RCC 7860 (cell line): ENCODE measurements at places on chromosomes 7 and 10.

DNA sequence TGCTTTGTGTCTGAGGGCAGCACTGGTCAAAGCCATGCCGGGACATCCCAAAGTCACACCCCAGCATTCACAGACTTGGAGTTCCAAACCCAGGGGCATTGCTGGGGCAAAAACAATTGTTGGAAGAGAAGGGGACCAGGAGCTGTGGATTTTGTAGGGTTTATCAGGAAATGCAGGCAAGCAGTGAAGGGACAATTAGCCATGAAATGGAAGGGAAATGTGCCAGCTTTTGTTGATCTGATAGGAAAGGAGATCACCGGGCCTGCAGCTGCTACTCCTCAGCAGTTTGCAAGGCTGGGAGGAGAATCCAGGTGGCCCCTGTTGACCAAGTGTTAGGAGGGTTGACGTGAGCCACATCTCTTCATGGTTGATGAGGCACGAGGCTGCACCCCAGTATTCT lies 2.5 kb upstream of the BRI3 start:
- no peak for DNase-seq

DNA sequence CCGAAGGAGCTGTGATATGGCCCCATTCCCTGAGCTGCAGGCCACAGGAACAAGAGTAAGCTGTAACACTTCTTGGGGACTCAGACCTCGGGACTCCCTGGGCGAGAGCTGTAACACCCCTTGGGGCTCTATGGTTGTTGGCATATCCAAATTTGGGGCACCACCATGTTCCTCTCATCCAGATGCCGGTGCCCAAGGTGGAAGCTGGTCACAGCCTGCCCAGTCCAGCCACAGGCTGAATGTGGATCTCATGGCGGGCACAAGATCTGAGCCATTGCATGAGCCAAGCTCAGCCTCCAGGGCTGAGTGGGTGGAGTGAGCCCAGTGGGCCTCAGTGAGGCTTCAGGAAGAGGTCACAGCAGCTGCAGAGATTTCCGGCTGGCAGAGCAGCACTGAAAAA lies 78.9 kb downstream of the TMEM106B start:
- no peak for DNase-seq

GRCh38 chr7:129093867-129094456 lies 39.1 kb upstream of the TNPO3 start:
- DNase-seq = no peak

- DNase-seq = no peak
Measured at GRCh38 chr10:70494966-70495365, 16.4 kb downstream of the PALD1 start.

- no peak for DNase-seq
Measured at GRCh38 chr10:32461203-32461602, 15.3 kb downstream of the CCDC7 start.

DNA sequence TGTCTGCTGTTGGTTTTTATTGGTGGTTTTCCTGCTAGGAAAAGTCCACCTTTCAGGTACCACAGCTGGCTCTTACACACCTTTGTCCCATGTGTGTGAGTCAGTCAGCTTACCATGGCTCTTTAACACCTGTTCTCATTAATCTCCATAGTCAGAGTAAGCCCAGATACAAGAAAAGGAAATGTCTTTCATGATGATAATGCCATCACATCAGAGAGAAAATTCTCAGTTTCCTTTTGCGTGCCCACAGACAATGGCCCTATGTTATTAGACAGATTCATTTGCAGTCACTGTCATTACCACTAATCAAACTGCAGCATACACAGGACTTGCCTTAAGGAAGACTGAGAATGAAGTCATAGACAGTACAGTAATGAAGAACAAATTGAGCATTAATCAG lies 1583.6 kb upstream of the LRRTM3 start:
- DNase-seq = no peak

DNA sequence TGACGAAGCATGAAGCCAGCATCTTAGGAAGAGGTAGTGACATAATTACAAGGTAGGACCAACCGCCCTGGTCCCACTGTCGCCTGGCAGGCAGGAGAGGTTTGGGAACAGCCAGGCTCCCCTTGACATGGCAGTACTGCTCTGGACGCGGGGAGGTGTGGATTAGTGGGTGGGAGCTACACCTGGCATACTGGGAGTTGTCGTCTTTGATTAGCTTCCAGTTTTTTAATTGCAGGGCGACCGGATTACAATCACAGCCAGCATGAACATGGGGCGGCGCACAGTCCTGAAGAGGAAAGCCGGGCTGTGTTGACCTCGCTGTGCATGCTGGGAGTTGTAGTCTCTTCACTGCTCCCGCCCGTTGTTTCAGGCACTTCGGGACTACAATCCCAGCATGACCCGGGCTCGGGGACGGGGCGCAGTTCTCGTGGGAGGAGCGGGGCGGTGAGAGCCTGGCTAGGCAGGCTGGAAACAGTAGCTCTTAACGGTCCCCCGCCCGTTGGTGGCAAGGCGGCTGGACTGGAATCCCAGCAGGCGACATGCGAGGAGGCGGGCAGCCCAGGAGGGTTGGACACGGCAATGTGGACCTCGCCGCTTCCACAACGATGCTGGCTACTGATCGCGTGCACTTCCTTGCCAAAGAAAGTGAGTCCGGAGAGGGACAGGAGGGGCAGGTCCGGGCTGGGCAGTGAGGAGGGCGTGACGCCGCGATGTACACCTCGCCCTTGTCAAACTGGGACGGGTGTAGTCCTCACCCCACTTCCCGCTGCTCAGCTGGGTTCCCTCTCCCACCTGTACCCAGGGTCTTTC lies 98.0 kb upstream of the ZNF722 start:
- no peak for DNase-seq

GRCh38 chr10:69087590-69088470 lies at the start of gene SRGN:
SRGN (plus strand) TSS chr10:69088103; CDS start chr10:69088158, 55 bp downstream.
- no peak for DNase-seq

GRCh38 chr7:28237363-28237762 lies 56.8 kb upstream of the JAZF1 start:
- DNase-seq = no peak

GRCh38 chr10:114303556-114303955 lies 64.5 kb downstream of the VWA2 start:
- DNase-seq = no peak

DNA sequence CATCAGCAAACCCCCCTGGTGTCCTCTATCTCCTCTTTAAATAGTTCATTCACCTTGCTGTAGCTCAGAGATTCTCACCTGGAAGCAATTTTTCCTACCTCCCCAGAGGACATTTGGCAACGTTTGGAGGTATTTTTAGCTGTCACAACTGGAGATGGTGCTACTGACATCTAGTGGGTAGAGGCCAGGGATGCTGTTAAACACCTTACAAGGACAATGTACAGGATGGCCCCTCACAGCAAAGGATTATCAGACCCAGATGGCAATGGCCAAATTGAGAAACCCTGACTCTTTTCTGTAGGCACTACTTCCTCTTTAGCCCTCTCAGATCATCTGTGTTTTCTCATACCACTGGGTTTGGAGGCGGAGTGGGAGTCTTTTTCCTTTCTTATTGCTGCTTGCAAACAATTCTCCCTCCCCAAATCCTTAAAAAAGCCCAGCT lies 13.2 kb upstream of the TRA2A start:
- peak; percentile 47 for DNase-seq

- peak; percentile 8 for DNase-seq
Measured at GRCh38 chr10:50511492-50512213, 112.1 kb downstream of the SGMS1 start.

DNA sequence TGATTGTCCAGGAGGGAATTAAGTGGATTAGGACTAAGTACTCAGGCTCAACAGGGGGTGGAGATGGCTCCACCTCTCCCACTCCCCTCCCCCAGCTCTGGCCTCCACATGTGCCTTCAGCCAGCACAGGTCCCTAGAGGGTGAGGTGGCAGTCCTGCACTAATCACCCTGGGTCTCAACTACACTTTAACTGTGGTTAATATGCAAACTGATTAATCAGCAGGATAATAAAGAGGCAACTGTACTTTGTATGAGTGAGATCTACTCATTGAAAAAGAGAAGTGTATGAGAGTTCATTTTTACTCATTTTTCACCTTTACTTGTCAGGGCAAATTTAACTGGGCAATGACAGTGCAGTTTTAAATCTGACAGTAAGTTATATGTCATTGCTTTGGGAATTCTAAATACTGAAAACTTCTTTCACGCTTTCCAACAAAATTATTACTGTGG lies 223.8 kb upstream of the CCDC6 start:
- no peak for DNase-seq

DNA sequence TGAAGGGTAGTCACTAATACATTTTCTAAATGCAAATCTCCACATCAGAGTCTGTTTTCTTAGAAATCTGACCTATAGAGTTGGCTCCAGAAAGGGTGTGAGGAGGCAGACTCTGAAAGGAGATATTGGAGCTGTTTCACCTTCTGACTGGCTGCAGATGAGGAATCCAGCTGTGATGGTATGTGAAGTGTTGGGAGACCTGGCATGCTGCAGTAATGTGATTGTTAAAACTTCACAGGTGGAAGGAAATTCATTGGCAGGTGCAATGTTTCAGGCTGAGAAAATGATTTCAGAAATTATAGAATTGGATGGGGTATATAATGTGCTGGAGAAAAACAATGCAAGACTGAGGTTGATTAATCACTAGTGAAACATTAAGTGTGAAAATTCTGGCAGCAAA lies 1134.0 kb upstream of the LRRN3 start:
- no peak for DNase-seq

DNA sequence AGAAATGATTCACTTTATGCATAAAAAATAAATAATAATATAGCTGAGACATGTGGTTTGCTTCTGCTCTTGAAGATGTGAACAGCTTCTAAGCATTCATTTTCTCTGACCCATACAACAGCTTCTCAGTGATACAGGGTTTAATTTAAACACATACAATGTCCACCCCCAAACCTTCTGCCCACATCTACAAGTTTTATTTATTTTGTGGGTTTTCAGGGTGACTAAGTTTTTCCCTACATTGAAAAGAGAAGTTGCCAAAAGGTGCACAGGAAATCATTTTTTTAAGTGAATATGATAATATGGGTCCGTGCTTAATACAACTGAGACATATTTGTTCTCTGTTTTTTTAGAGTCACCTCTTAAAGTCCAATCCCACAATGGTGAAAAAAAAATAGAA lies 17.2 kb downstream of the INHBA start:
- peak; percentile 48 for DNase-seq

DNA sequence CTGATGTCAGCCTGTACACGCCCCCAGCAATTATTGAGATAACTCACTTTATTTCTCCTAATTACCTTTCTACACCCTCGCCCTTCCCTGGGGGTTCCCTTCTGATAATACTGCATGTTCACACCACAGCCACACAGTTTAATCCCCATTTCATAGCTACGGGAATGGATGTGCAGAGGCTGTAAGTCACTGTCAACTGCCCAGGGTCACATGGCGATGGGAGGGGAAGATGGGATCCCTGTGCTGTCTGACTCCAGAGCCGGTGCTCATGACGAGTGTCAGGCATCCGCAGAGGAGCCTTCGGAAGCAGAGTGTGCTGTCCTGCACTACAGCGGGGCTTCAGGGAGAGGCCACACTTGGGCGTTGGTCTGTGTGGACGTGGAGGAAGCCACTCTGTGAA lies 688.7 kb downstream of the SDK1 start:
- no peak for DNase-seq

DNA sequence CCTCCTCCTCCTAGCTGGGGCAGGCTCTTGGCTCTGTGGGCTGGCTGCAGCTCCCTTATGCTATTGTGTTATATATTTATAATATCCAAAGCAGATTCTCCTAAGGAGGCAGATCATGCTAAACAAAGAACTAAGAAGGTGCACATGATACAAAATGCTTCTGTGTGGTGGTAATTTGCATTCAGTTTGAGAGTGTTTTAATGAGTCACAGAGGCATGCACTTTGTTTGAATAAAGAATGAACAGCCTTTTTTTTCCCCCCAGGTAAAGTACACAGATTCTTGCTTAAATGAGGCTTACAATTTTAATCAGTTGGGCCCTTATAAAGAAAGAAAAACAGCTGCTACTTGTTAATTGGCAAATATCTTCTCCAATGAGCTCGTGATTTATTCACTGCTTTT lies 95.0 kb downstream of the FANK1 start:
- DNase-seq = no peak

- peak; percentile 10 for DNase-seq
Measured at GRCh38 chr10:83373671-83374070, 765.6 kb upstream of the GHITM start.

DNA sequence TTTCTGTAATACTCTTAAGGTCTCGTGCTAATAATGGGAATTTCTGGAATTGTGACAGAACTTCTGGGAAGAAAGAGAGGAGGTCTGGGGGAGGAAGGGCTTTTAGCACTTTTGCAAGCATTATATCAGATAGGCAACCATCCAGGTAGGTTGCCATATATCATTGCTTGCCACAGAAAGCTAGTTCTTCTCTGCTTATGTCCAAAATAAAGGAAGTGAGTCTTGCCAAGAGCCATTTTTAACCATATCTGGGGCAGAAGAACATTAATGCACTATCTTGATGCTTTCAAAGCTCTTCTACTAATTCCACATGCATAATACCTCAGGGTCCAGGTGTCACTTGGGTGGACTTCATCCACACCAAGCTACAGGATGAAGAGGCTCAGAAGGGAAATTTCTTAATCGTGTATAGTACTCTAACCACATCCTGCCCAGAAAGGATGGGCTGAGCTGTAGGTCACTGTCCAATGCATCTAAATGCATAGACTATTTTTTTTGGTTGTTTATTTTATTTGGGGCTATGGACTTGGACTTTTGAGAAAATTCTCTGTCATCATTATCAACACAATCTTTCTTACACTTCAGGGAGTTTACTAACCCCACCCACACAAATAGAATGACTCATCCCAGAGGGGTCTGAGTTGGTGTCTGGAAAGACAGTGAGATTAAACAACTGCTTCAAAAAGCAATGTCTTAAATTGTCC lies 68.9 kb upstream of the ADO start:
- peak; percentile 51 for DNase-seq

DNA sequence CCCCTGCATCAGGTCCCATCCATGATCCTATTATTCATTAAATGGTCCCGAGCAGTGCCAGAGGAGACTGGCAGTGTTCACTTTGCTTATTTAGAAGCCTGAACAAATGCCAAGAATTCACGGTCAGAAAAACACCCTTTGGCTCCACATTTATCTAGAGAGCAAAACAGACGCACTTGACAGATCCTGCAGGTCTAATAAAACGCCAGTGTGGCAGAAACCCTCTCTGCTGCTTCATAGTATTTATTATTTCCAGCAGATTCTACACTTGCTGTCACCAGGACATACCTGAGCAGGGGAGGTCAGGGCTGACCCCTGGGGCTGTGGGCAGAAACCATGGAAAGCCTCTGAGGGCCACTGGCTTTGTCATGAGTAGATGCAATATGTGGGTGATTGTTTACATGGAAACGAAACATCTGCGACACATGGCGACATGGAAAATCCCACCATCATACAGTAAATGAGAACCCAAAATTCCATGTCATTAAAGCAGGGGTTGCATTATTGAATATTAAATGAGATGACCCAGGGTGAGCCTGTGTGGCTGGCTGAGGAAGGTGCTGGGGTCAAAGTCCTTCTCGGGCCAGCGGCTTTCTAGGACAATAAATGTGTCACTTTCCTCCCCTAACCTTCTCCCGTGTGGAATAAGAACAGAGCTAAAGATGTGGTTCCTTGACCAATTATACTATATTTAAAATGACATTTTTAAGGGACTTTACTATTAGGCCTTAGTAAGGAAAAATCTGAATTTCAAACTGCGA lies 205.9 kb upstream of the SVIL start:
- no peak for DNase-seq

- no peak for DNase-seq
Measured at GRCh38 chr7:100128637-100128963, 1.8 kb downstream of the MBLAC1 start.

GRCh38 chr7:50792342-50793119 lies 9.8 kb upstream of the GRB10 start:
- peak; percentile 63 for DNase-seq
